ENCODE measurements at places on chromosomes 3 and 15.

GRCh38 chr3:107981471-107982111, 109.2 kb downstream of the CD47 start:
- no peak for DNase-seq

- DNase-seq, result no peak
Observed at GRCh38 chr3:122555275-122556071, 8.6 kb downstream of the PARP9 start.

GRCh38 chr3:132417695-132418411, 551 bp downstream of the DNAJC13 start:
- peak; percentile 21 for DNase-seq

GRCh38 chr3:19190126-19190525, 41.8 kb downstream of the KCNH8 start:
- DNase-seq, result no peak

GRCh38 chr15:76185716-76186115, 125.6 kb downstream of the ETFA start:
- DNase-seq, result no peak

GRCh38 chr15:90360746-90361145, 8.7 kb downstream of the ZNF774 start:
- no peak for DNase-seq

- DNase-seq, result no peak
Observed at GRCh38 chr15:30670056-30670455, 44.1 kb downstream of the ARHGAP11B start.

- no peak for DNase-seq
Observed at GRCh38 chr15:62745621-62746225, 296.8 kb upstream of the TPM1 start.

DNA sequence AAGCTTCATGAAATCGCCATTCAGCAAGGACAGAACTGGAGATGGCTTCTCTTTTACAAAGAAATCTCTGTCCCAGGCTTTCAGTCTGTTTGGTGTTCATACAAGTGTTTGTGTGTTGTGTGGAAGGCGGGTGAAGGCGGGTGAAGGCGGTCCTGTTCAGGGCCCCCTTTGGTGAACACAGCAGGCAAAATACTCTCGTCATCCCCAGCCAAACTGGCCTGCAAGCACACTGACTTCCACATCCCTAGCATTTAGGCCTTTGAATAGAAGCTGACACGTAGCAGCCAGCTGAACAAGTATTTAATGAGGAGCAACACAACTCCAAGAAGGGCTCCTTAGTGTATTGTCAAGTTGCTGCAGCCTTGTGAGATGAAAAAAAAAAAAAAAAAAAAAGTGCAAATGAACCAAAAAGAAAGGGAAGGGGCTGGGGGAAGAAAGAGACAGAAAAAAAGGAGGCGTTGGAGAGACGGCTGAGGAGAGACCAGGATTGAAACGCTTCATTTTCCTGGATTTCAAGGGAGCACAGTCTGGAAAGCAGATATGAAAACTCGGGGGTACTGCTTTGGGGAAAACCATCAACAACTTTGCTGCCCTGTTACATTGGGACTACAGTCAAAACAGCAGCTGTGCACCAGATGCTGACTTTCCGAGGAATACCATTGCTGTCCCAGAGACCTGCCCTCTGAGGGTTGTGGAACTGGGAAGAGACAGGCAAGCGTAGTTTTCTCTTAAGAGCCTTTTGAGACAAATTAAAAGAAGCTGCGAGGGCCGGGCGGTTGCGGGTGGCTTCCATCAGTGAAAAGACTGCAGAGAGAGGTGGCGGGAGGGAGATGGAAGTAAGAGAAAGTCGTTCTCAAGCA, 74.6 kb downstream of the TGFBR2 start:
- no peak for DNase-seq

DNA sequence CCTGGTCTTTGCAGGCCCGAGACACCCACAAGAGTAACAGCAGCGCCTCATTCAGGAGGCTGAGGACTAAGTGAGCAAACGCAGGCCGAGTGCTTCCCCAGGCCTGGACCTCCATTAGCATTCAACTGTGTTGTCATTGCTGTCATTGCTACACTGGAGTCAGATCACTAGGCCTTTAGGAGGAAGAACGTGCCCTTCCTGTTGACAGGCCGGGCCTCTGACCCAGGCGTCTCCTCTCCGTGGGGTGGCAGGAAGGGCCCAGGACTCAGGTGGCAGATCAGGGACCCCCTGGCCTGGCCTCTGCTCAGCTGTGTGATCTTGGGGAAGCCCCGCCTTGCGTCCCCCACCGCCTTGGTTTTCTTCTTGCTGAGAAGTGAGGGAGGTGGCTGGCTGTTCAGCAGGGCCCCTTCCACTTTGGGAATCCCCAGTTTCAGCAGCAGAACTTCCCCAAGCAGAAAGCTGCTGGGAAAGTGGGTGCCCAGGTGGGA, 19.1 kb downstream of the ZDHHC19 start:
- DNase-seq, result peak; percentile 25
